ENCODE measurements at places on chromosomes 4 and X.

DNA sequence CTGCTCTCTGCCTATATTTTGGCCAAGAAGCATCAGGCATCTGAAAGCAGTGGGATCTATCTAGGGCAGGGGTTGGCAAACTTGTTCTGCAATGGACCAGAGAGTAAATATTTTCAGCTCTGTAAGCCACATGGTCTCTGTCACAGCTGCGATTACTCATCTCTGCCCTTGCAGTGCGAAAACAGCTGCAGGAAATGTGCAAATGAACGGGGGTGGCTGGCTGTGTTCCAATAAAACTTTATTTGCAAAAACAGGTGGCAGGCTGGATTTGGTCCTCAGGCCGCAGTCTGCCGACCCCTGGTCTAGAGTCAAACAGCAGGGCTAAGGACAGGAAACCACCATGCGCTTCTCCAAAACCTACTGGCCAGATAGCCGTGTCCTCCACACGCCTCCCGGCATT is 48.6 kb downstream of the ACOX3 start:
- no peak for DNase-seq

DNA sequence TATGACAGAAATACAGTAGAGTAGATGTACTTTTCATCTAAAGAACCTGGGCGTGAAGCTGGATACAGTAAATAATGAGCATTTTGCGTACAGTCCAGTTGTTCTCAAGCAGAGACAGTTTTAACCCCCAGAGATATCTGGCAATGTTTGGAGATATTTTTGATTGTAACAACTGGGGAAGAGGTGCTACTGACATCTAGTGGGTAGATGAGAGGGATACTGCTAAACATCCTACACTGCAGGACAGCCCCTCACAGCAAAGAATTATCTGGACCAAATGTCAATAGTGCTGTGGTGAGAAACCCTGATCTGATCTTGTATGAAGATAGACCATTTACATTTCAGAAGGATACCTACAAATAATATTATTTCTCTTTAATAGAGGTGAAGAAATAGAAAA is 200.2 kb upstream of the FAM47A start:
- DNase-seq: no peak

GRCh38 chrX:78945186-78945912 is at the start of gene P2RY10:
Gene P2RY10 (plus strand): TSS chrX:78945391. CDS start chrX:78960521, 15,130 bp downstream.
- no peak for DNase-seq

DNA sequence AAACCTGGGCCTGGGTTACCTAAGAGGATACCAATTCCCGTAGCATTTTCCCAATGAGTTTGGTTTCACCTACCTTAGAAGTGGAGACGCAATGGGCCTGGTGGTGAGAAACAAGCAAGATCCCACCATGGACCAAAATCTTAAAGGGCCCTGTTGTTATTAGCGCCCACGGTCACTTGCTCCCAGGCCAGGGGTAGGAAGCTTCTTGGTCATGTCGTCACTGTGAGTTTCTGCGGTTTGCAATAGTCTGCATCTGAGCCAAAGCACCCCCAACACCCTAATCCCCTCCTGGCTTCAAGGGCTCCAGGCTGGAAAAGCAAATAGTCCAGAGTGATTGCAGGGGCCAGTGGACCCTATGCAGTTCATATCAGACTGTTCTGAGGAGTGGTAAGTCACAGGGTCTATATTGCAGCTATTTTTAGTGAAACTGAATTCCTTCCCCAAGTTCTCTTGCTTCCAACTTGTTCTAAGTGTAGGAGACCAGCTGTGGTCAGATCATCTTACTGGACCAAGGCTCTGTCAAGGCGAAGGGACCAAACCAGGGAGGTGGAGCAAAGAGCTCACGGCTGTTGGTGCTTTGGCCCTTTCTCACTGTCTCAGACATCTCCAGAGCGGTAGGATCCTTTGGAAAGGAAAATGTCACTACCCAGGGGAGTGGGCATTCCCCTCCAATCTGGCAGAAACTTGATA is 307.9 kb upstream of the F9 start:
- DNase-seq: no peak

DNA sequence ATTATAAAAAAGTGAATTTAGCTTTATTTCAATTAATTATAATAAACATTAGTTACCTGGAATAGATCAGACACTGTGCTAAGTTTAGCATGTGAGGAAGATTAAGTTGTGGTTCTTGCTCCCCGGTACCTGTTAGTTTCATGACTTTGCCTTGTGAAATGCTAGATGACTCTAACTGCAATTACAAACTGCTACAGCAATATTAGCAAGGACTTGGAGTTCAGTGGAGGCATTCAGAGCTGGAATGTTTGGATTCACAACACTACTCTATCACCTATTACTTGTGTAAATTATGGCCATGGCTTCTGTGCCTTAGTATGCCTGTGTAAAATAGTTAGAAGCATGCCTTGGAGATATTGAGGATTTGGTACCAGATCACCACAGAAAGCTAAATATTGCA is 21.4 kb upstream of the ANXA10 start:
- no peak for DNase-seq

DNA sequence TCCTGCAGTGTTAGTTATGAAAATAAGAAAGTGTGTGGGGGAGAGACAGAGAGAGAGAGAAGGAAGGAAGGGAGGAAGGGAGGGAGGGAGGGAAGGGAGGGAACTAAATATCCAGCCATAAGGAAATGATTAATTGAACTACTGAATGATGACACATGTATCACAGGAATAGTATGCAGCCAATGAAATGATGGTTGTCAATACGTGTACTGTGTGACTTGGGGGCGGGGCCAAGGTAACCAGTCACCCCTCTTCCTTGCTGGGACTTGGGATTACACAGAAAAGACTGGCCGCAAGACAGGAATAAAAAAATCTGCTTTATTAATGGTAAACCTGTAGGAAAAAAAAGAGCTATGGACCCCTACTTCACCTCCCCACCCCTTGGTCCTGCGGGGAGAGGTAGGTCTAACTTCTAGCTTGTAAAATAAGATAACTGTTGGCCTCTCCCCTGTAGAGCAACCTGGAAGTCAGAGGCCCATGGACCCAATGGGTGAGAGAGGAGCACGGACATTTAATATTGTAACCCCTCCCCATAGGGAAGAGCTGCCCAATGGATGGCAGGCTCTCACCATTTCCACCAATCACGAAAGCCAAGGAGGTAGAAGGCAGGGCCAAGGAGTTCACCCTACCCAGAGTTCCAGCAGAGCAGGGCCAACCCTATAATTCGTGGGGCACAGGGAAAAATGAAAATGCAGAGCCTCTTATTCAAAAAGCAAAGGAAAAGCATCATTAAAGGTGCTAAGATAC is 7.4 kb downstream of the PPP2R2C start:
- DNase-seq: peak; percentile 5

DNA sequence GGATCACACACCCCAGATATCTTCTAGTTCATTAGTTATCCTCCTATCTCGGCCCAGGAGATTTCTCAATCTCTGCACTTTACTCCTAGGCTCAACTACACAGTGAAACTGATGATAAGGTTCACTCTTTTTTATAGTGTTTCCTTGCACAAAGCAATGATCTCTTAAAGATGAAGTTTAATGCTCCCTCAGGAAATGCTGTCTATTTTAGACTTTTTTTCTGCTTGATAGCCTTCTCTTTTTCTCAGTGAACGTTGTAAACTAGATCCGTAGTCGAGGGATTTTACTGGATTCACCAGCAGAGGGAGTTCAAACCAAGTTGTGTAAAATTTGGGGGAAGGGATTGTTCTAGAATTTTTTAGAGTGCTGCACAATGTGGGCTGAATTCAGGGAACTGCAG is 269.6 kb downstream of the GBA3 start:
- DNase-seq: no peak

GRCh38 chrX:369563-370101 is 17.1 kb downstream of the PPP2R3B start:
- no peak for DNase-seq

DNA sequence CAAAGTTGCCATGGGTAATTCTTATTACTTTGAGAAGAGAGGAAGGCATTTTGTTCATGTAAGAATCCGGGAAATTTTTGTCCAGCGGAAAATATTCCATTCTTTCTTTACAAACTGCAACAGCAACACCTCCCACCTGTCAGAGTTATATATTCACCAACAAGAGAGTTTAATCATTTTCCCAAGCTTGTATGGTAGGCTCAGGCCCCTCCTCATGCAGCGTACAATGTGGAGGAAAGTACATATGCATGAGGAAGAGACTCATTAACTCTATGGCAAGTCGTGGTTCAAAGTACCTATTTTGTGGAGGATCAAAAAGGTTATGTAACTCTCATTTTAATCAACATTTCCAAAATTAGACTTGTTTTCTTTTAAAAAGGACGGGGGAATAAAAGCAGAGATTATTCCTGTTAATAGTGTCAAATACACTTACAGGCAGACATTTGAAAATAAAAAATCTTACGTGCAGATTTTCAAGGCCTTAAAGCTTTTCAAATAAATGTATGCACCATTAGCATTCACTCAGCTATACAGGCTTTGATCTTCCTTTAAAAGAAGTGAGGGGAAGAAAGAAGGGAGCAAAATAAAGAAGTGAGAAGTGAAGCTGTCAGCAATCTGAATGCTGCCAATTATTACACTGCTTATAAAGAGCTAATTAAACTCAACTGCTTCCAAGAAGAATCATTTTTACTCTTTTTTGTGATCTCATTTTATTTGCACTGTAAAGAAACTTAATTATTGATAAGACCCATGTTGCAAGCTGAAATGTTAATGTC is 204.8 kb downstream of the FAT4 start:
- DNase-seq: no peak

GRCh38 chr4:29326816-29327215 is 1393.4 kb upstream of the PCDH7 start:
- no peak for DNase-seq

GRCh38 chr4:3410401-3411135 is 31.2 kb upstream of the HGFAC start:
- no peak for DNase-seq

DNA sequence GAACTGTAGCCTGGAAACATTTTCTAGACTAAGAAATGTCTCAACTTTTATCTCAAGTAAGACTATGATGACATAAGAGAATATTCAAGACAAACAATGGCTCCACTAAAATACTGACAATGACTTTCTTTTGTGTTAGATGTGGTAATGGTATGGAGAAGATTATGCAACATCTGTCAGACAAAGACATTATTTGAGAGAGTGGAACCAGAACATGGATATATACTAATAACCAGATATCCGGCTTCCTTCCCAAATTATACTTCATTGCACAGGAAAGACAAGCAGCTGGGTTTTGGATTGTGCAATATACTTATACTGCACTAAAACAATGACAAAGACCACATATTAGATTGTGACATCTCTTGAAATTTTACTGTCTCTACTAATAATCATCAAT is 290.8 kb upstream of the GIMD1 start:
- no peak for DNase-seq

GRCh38 chrX:35665311-35665710 is 132.8 kb upstream of the MAGEB16 start:
- no peak for DNase-seq

DNA sequence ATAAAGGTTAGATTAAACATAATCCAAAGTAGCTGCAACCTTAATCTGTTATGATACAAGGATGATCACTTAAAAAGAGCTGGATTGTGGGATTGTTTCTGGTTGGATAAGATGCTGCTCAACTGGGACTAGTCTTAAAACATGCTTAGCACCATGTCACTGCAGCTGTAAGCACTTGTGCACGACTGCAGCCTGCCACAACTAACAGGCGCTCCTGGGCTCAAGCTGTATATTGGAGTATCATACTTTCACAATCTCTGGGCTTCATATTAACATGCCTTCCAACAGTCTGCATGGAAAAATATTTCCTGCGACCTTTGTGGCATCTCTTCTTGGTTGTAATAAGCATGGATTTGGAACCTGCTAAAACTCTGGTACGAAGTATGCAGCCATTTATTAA is 493.0 kb upstream of the PITX2 start:
- no peak for DNase-seq

- DNase-seq: no peak
Measured at GRCh38 chr4:56757261-56757746, 64.2 kb downstream of the SPINK2 start.

- no peak for DNase-seq
Measured at GRCh38 chr4:142440093-142440492, 406.0 kb downstream of the INPP4B start.

DNA sequence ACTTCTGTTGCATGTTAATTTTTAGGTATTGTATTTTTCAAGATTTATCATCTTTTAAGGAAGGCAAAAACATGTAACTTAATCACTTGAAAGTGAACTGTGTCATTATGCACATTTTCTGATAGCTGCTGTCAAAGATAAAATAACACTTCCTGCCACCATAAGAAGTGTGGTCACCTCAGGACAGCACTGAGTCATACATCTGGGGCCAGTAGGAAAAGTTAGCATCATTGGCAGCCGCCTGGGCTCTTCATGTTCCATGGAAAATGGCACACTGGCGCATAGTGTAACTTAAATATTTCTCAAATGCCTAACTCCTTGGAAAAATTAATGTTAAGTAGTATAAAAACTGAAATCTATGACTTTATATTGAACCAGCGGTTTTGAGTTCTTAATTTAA is 24.2 kb downstream of the CNKSR2 start:
- no peak for DNase-seq

GRCh38 chrX:24377911-24378468 is 17.6 kb downstream of the SUPT20HL1 start:
- DNase-seq: no peak

DNA sequence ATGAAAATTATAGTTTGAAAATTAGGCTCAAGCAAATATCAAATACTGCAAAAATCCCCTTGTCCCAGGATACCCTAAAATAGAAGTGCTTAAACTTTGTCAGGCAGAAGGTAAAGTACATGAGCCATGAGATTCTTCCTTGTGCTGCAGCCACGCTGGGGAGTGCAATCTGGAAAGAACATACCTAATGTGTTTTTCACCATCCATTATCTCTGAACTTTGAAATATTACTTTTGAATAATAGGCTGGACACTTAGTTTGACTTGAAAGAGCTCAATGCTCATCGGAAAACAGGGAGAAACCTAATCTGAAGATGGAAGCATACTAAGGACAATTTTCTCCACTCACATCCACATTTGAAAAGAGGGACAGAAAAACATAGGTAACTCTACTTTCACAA is 18.9 kb downstream of the THAP9 start:
- no peak for DNase-seq

- DNase-seq: no peak
Measured at GRCh38 chr4:150648123-150648522, 66.2 kb downstream of the MAB21L2 start.
